BJ (cell line): ENCODE measurements at places on chromosomes 1 and 21.

GRCh38 chr1:234214129-234214910 lies 158.9 kb upstream of the COA6 start:
- DNase-seq, result no peak

DNA sequence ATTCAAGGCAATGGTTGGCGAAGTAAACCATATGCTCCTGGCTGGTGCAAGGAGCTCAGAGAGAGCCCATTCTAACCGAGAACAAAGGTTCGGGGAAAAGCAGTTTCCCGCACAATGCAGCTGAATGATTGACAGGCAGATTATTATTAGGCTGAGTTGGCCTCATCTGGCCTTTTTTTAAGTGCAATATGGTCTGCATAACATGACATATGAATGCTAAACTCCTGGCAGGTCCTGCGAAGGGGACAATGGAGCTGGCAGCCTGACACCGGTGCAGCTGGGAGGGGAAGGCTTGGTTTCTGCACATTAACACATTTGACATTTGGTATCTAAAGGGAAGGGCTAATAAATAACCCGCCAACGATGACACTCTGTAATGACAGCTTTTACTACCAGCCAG lies 92.0 kb downstream of the MIS18A start:
- DNase-seq, result no peak

DNA sequence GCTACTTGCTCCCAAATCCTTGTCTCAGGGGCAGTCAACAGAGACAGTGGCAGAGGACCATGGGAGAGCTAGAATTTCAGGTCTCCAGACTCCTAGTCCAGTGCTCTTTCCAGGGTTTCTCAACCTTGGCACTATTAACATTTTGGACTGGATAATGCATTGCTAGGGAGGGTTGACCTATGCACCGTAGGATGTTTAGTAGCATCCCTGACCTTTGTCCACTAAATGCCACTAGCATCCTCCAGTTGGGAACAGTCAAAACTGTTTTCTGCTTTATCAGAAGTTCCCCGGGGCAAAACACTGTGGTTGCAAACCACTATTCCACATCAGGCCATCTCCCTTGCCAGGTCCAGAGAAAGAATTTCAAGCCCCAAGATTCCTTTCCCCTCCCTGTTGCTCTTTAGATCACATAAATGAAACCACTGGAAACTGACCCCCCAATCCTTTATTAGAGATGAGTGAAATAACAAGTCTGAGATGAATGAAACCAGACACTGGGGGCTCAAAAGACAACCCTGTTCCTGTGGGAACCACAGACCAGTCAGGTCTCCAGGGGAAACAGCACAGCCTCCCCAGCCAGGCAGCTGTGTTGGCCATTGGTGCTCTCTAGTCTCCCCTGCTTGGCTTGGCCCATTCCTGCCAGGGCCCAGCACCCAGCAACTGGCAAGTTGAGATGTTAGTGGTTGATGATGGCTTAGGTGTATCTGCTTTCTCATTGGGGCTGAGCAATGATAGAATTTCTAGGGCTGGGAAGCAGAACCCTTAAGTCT lies 3.8 kb upstream of the TCEA3 start:
- no peak for DNase-seq

DNA sequence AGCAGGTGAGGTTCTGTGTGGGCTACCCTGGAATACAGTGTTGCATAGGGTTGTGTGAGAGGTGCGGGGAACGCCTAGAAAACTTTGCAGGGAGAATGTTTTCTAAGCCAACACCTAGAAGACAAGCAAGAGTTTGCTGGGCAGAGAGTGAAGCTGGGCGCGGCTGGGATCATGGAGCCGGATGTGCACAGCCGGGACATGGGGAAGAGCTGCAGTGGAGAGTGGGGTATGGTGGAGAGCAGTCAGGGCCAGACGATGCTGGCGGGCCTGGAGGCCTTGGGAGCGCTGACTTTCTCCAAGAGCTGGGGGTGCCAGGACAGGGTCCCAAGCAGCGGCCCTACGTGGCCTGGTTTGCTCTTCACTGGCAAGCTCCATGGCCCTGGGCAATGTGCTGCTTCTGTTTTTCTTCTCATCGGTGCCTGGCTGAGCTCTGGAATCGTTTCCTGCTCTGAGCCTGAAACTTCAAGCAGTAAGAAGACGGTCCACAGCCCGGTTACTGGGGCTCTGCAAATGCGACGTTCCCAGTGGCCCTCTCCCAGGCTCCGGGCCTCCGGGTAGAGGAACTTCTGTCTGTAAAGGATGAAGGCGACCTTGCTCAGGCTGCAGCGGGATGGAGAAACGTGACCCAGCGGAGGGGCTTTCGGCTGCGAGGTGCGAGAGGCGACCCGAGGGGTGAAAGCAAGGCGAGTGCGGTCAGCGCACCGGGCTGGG lies 51.9 kb upstream of the CD34 start:
- no peak for DNase-seq

- no peak for DNase-seq
These were observed 14.0 kb downstream of the INKA2 start for GRCh38 chr1:111725192-111725591.

- no peak for DNase-seq
These were observed 131.6 kb downstream of the GLUL start for GRCh38 chr1:182259968-182260367.
